ENCODE measurements at places on chromosomes 1 and 21.

DNA sequence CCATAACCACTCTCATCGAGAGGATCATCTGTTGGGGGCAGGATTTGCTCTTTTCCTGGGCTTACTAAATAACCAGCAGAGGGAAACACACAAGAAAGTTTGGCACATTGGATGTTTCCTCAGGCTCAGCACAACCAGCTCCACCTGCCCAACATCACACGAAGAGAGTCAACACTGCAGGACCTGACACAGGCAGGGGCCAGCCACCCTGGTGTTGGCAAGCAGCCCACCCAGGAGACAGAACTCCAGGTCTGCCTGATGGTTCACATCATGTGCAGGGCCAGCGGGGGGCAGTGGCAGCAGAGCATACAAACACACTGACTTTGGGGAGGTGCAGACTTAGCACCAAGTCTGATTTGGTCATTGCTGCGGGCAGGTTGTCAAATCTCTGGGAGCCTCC is 182.3 kb upstream of the GALNT2 start:
- DNase-seq = no peak

- no peak for DNase-seq
Observed at GRCh38 chr1:10839188-10839770, 42.8 kb upstream of the CASZ1 start.

DNA sequence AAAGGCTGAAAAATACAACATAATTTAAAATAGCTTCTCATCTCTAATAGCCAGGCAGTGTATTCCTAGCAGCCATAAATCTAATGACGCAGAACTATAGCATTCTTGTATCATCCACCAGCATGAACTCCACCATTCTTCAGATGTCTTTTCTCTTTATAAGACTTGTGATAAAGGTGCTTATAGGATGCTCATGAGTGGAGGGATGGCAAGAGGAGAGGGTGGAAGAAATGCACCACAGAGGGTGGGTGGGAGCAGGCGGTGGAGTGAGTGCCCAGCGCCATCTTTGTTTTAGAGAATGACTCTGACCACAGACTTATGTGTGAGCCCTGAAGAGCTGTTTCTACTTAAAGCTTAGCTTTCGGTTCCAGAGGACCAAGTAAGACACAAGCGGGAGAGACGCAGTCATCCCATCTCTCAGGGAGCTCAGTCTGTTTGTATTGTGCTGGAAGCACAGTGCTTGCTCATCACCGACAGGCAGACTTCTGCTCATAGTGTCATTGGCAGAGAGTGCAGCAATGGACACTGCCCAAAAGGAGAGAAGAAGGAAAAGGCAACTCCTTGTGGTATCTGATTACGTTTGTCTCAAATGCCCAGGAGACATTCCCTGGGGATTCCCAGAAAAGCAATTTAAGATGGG is 65.6 kb downstream of the KCNJ15 start:
- DNase-seq = no peak

- DNase-seq = no peak
Observed at GRCh38 chr1:69657971-69658370, 90.2 kb downstream of the LRRC7 start.

GRCh38 chr1:27832762-27833161 is 2.2 kb downstream of the PPP1R8 start:
- no peak for DNase-seq

- no peak for DNase-seq
Observed at GRCh38 chr1:195466639-195467038, 1141.6 kb downstream of the KCNT2 start.

- no peak for DNase-seq
Observed at GRCh38 chr1:30677471-30677870, 45.9 kb downstream of the MATN1 start.

GRCh38 chr1:203930342-203930741 is 68.9 kb downstream of the SNRPE start:
- DNase-seq = no peak

- peak; percentile 91 for DNase-seq
Observed at GRCh38 chr1:40985161-40985560, 5.7 kb downstream of the CTPS1 start.

DNA sequence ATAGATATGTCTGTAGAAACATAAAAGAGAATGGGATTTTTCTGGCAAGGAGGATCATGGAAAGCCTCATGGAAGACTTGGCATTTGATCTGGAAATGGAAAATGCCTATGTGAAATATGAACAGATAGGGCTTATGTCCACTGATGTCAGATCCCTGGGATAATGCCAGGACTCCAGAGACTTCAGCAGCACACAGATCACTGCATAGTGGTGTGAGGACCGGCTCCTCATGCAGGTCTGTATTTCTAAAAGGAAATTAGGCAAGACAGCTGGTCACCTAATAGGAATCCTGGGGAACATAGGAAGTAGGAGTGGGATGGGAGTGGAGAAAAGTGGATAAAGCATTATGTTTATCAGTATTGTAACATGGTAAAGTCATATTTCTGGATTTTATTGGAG is 56.8 kb upstream of the IPO9 start:
- DNase-seq = no peak

DNA sequence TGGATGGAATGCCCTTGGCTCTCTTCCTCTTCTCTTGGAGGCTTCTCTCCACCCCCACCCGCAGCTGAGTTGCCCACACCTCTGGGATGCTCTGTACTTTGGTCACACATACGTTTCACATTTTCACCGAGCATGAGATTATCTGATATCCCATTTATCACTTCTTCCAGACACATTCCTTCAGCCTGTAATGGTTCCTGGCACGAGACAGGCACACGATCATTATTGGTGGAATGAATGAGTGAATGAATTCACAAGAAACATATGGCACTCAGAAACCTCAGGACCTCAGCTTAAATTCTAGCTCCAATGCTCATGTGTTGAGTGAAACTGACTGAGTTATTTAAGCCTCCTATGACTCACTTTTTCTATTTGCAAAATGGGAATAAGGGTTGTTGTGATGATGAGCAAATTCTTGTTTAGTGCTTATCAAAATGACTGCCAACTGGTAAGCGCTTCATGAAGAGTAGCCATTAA is 242.7 kb upstream of the JUN start:
- DNase-seq = peak; percentile 11

- no peak for DNase-seq
Observed at GRCh38 chr1:66505671-66506392, 28.1 kb upstream of the SGIP1 start.

- DNase-seq = no peak
Observed at GRCh38 chr1:157948312-157949073, 45.0 kb upstream of the KIRREL1 start.

GRCh38 chr1:85146972-85147359 is 53.9 kb downstream of the SYDE2 start:
- DNase-seq = no peak

All from NCI-H446 treated with DMSO at 0.1 percent for 48 hours (cell line).